Right forelimb (tissue), 1 donor: ENCODE measurements at places on chromosomes 1 and 21.

DNA sequence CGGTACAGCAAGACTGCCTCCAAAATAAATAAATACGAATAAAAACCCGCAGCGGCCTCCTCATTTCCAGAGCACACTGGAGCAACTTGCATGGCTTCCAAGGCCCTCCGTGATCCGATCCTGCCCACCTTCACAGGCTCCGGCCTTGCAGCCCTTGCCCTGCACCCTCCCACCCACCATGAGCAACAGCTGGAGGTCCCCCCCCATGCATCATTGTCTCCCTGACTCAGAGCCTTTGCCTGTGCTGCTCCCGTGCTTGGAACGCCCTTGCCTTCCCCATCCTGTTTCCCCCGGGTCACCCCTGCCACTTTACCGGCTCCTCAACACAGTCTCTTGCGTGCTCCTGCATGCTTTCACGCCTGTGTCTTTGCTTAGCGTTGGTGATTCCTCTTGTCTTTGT is 71.0 kb upstream of the ANGPTL1 start:
- no peak for DNase-seq

DNA sequence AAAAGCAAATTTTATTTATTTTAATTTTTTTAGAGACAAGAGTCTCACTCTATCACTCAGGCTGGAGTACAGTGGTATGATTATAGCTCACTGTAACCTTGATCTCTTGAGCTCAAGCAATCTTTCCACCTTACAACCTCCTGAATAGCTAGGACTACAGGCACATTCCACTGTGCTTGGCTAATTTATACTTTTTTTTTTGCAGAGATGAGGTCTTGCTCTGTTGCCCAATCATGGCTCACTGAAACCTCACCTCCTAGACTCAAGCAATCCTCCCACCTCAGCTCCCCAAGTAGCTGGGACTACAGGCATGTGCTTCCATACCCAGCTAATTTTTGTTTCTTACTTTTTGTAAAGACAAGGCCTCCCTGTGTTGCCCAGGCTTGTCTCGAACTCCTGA is 49.5 kb downstream of the DR1 start:
- no peak for DNase-seq

GRCh38 chr1:244989813-244990212 is 125.5 kb upstream of the HNRNPU start:
- no peak for DNase-seq

- DNase-seq, result no peak
Observed at GRCh38 chr1:193368302-193368701, 181.9 kb upstream of the B3GALT2 start.

- no peak for DNase-seq
Observed at GRCh38 chr1:67371043-67371442, 59.2 kb downstream of the SERBP1 start.

- DNase-seq, result no peak
Observed at GRCh38 chr1:167800251-167800650, 78.5 kb downstream of the MPZL1 start.

- no peak for DNase-seq
Observed at GRCh38 chr1:169802888-169803287, 8.2 kb upstream of the METTL18 start.

- DNase-seq, result no peak
Observed at GRCh38 chr1:172357753-172358385, 62.6 kb upstream of the C1orf105 start.

DNA sequence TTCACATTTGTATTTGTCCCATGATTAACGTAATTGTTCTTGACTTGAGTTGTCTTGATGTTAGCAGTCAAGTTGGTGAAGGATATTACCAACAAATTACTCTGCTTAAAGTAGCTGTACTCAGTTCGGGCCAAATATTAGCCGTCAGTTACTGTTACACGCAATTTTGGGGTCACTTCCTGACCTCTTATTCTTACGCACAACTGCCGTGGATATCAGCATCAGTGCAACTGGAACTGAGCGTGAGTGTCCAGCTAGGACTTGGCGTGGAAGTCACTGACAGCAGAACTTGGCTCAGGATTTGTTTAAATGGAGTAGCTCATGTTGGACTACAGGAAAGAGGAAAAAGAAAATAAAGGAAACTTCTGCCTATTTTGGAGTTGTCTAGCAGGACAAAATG is 56.4 kb downstream of the ADAMTS1 start:
- DNase-seq, result no peak

GRCh38 chr1:45155423-45155822 is 51.0 kb downstream of the ZSWIM5 start:
- no peak for DNase-seq

DNA sequence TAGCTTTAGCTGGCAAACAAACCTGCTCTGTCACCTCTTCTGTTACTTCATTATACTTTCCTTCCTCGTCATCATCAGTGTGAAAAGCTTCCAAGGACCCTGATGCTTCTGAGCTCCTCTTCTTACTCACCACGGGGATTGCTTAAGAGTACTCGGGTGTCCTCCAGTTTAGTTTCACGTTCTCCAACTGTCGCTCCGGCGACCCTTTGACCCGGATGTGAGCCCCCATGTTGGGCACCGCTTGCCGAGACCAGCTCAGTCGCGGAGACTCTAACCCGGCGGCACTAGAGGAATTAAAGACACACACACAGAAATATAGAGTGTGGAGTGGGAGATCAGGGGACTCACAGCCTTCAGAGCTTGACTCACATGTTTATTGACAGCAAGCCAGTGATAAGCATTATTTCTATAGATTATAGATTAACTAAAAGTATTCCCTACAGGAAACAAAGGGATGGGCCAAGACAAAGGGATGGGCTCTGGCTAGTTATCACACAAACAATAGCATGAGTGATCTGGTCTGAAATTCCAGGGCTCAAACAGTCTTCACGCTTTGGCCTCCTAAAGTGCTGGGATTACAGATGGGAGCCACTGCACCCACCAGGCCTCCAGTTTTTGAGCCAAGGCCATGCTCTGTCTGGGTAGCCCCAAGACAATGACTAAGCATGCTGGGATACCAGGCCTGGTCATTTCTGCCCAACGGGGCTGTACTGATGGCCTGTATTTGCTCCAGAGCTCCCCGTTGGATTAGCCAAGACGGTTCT is 30.1 kb upstream of the ENO1 start:
- no peak for DNase-seq

- DNase-seq, result no peak
Observed at GRCh38 chr1:110639724-110640386, 33.7 kb upstream of the KCNA2 start.

DNA sequence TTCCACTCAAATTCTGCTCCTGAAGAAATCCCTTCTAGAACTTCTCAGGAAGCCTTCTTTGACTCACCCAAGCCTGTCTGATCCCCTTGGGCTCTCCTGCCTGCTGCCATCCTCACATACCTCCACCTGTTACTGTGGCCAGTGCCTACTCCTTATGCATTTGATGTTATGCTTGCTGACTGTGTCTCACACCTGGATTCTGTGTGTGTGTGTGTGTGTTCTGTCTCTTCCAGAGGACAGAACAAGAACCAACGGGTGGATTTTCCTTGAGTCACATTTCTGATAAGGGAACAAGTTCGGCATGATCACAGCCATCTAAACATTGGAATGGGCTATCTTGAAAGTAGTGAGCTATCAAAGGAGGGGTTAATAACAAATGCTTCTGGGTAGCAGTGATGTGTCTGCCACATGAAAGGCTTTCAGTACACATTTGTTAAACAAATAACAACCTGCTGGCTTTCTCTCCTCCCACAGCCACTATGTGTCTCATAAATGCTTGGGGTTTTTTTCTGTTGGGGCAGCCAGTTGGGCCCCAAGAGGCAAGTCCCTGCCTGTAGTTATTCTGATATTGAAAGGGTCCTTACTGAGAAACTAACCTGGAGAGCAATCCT is 8.9 kb upstream of the GPR37L1 start:
- no peak for DNase-seq

DNA sequence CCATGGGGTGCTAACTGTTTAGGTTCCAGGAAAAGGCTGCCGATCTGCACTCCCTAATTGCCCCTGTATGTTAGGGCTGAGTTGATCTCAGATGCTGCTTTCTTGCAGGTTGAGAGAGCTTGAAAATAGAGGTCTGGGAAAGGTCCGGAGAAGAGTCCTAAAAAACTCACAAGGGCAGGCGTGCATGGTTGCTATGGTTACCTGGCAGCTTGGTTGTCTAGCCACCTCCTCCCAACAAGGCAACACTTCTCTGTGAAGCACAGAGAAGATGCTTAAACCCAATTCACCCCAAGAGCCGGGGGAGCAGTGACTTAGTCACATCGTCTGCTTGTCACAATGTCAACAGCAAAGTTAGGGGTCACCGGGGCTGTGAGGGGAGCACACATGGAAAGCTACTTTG is 31.0 kb upstream of the LRRC52 start:
- no peak for DNase-seq

- no peak for DNase-seq
Observed at GRCh38 chr1:44542420-44543063, 131.7 kb downstream of the TMEM53 start.

GRCh38 chr21:45921917-45922316 is 59.7 kb upstream of the COL6A1 start:
- DNase-seq, result no peak
